COLO829 (cell line): ENCODE measurements at places on chromosomes 3 and 15.
A peak's percentile ranks its signal among the peaks of the same experiment; 100 is the strongest.

DNA sequence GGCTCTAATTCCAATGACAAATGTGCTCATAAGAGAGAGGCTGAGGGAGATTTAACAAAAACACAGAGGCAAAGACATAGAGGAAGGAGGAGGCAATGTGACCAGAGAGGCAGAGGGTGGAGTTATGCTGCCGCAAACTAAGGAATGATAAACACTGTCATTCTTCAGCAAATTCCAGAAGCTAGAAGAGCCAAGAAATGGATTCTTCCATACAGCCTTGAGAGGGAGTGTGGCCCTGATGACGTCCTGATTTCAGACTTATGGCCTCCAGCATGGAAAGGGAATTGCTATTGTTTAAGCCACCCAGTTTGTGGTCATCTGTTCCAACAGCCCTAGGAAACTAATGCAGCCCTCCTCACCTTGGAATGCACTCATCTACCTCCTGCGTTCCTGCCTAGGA, 30.5 kb downstream of the CD47 start:
- no peak for DNase-seq

- no peak for DNase-seq
Observed at GRCh38 chr3:71075494-71075893, 508.0 kb downstream of the FOXP1 start.

DNA sequence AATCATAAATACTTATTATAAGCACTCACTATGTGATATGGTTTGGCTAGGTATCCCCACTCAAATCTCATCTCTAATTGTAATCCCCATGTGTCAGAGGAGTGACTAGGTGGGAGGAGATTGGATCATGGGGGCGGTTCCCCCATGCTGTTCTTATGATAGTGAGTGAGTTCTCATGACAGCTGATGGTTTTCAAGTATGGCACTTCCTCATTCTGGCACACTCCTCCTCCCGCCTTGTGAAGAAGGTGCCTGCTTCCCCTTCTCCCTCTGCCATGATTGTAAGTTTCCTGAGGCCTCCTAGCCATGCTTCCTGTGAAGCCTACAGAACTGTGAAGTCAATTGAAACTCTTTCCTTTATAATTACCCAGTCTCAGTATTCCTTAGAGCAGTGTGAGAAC, 53.3 kb upstream of the CHMP2B start:
- no peak for DNase-seq

DNA sequence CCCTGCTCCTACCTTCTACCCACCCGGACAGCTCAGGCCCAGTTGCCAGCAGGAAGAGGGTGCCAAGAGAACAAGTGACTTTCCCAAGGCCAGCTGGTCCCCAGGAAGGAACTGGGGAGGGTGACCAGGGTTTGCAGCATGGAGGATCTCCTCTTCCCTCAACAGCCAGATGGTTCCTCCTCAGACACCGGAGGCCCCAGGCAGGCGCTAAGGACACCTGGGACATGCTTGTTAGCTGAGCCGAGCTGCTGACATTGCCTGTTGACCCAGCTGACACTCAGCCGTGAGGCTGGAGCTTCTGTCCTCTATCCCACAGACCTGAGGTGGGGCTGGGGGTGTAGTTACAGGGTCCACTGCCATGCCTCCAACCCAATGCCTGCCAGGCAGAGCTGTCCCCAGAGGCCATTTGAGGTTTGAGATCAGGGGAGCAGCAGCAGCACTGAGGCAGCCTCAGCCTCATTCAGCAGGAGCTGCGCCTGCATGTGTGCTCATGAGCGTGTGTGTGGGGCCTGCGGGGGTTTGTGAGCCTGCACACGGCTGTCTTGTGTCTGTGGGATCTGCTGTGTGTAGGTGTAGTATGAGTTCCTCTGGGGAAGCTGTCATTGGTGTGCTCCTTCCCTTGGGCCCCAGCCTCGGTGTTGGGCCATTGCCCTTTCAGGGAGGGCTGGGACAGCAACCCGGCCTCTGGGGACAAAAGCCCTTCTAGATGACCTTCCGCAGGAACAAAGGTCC, 7.1 kb downstream of the CPLX3 start:
- no peak for DNase-seq

DNA sequence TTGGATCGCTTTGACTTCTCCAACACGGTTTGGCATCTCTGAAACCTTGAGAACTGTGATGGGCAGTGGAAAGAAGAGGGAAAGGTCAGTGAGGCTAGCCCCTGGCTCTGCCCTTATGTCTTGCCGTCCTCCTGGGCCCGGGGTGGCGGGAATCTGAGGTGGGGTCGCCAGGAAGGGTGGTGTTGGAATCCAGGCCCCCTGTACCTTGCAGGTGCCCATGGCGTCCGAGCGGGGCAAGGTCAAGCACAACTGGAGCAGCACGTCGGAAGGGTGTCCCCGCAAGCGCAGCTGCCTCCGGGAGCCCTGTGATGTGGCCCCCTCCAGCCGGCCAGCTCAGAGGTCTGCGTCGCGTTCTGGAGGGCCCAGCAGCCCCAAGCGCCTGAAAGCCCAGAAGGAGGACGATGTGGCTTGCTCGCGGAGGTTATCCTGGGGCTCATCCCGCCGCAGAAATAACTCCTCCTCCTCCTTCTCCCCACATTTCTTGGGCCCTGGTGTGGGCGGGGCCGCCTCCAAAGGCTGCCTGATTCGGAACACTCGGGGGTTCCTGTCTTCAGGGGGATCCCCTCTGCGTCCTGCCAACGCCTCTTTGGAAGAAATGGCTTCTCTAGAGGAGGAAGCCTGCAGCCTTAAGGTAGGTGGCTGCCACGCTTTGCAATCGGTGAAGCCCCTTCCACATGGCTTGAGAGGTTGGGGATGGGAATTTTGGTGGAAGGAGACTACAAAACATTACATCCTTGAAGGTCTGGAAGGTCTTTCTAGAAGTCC, 907 bp downstream of the TATDN2 start:
- DNase-seq = no peak

GRCh38 chr3:43217633-43218032, 68.7 kb upstream of the SNRK start:
- no peak for DNase-seq

DNA sequence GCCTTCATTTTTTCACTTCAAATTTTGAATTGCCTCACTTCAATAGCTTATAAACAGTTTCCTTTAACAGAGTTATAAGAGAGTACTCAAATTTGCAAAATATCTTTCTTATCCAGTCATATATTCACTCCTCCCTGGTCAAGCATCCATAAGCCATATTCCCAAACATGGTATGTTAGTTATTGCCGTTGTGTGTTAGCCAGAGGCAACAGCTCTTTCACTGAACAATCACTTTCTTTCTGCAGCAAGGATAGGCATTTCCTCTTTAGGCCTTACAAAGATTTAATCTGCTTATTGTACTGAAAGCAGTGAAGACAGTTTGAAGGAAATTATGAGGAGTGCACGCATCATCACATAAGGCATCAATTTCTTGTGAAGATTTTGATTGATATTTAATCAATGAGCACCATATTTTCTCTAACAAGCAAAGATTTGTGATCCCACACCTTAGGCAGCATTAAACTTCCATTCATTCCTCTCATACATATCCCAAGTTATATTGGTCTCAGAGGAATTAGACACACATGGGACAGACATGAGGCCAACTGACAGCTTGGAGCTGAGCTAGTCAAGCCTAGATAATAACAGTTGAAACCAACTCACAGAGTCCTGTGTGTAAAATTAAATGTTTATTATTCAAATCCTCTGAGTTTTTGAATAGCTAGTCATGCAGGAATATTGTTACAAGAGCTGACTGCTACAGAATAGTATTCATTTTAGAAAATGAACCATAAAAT, 80.0 kb upstream of the EPHA6 start:
- peak; percentile 41 for DNase-seq

DNA sequence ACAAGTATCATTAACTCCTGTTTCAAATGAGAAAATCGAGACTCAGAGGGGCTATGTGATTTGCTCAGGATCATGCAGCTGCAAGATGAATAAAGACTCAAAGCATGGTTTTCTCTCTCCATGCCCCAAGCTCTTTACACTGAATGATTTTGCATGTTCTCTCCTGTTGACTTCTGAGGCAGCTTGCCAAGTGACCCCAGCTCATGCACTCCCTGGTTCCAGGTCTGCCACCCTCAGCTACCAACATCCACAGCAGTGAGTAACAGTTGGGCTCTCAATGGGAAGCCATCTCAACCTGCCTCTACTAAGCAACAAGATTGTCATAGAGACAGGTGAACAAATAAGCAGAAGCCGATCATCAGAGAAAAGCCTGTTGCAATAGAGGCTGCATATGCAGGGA, 116.9 kb upstream of the GADL1 start:
- DNase-seq = no peak

GRCh38 chr3:120394347-120394746, 45.2 kb upstream of the LRRC58 start:
- no peak for DNase-seq

GRCh38 chr3:134132961-134133360, 103.2 kb upstream of the SLCO2A1 start:
- DNase-seq = no peak

DNA sequence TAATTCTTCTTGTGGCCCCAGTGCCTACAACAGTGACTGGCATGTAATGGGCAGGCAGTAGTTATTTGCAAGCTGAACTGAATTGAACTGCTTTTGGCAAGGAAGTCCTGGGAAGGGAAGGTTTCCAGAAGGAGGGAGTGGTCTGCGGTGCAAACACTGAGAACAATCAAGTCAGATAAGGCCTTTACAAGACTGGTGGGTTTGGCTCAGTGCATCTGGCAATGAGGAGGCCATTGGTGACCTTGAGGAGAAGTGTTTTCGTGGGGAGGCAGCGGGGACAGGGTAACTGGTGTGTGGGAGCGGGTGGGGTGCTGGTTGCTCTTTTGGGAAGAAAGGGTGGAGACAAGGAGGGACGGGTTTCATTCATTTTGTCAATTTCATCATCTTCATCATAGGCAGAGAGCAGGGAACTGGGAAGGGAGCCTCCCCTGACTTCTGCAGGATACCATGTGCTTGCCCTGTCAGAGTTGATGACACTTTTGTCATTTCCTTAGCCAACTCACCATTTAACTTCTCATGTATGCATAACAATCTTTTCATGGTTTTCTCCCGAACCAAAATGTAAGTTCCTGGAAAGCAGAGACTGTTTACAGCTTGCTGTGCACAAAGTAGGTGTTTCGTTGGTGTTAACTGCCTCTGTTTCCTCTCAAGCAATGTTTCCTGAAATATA, 8.4 kb upstream of the EHD4 start:
- DNase-seq = no peak

GRCh38 chr3:58899953-58900298, 149.9 kb downstream of the CFAP20DC start:
- no peak for DNase-seq

DNA sequence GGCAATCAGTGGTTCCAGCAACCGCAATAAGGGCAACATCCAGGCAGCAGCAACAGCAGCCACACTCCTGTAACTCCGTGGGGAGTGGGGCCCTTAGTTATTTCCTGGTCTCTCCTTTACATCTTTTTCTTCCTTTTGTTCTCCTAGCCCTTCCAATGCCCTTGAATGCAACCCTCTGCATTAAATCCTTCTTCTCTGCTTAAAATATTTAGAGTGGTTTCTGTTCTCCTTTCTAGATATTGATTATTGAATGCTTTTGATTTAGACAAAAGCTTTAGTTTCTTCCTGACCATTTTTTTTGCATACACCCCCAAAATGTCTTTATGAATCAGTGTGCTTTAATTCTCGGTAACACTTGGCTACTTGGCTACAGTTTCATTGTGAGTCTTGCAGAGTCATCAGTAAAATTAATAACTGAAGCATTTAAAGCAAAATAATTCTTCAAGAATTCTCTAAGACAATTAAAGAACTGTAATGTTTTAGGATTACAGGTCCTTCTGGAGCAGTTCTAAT, 586.1 kb downstream of the MECOM start:
- DNase-seq = no peak

GRCh38 chr3:146503461-146504202, 34.3 kb upstream of the PLSCR2 start:
- DNase-seq = peak; percentile 42

DNA sequence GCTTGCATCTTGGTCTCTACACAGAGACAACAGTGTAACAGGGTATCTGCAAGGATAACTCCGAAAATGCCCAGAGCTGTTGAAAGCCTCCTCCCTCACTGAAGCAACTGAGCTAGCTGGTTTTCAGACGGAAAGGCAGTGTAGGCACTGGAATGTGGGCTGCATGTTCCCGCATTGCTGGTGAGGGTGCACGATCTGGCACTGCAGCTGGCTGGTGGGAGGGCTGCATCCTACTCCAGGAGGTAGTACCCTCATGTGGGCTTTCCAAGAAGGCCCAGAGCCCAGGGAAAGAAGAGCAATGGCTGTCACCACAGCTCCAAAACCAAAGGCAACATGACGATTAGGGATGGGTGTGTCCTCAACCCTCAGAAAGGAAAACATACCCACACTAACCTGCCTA, 28.7 kb upstream of the RPS17 start:
- DNase-seq = no peak

GRCh38 chr3:30712991-30713390, 106.6 kb downstream of the TGFBR2 start:
- DNase-seq = no peak

DNA sequence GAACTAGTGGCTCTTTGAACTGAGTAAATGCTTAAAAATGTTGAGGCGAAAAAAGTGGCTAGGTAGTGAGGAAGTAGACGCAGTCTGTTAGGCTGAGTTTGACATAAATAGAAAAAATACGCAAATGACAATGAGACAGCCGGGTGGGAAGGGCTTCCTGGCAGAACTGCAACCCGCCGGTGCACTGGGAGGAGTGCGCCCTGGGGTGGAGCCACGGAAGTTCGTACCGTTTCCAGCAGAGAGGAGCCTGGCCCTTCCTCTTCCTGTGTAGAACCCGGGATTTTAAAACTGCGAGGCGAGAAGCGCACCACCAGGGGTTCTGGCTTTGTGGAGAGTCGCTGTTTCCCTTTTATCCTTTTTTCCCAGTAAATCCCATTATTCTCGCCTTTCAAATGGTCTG, 602.6 kb downstream of the PYDC2 start:
- DNase-seq = no peak

- no peak for DNase-seq
Observed at GRCh38 chr3:187286467-187287059, 5.0 kb downstream of the MASP1 start.

DNA sequence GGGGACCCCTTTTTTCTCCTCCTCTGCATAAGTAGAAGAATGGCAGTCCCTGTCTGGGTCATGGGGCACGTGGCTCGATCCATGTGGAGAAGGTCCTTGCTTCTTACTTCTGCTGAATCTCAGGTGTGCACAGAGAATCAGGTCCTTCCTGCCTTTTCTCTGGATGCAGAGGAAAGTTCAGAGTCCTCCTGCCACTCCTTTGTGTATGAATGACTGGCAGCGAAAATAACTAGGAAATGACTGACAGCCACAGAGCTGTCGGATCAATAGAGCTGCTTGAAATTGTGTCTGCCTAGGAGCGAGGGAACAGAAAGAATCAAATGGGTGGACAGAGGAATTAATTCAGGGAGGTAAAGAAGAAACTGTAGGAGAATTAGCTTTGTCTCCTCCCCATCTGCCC, 49.6 kb upstream of the ROPN1 start:
- no peak for DNase-seq

DNA sequence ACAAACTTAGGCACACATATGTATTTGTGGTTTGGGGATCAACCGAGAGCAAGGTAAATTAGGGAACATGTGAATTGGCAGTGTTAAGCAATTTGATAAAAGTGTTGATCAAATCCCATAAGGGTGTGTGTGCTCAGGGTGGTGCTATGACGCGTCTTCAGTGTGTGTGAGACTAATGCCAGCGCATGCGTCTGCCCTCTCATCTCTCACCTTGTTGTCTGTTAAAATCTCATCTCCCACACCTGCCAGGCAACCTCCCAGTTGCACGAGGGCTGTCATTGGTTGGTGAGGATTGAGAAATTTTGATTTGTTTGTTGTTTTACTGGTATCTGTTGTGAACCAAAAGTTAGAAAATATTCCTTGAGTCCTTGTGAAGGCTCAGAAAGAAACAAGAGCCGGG, 137.2 kb upstream of the ICE2 start:
- DNase-seq = no peak

GRCh38 chr3:143536817-143537535, 311.3 kb downstream of the SLC9A9 start:
- no peak for DNase-seq
